GM23248 (cell line): ENCODE measurements at places on chromosomes 13 and 19. TPM values are rescaled to one million over a fixed set of nuclear protein-coding genes. Genes with fewer than 3 reads are reported as not detected.

Gene MVB12A
- 49.6 and 55.3 TPM in 2 replicates for polyA plus RNA-seq

Gene ZNF540
- 0.58 and 0.76 TPM in 2 replicates for polyA plus RNA-seq

Gene PLEKHG2
- polyA plus RNA-seq, result 12.2 and 13.5 TPM in 2 replicates

Gene IL4I1
- 0.66 and 0.91 TPM in 2 replicates for polyA plus RNA-seq

Gene CPB2
- 0.11 TPM in 1 of 2 replicates, not detected in the other for polyA plus RNA-seq
